ENCODE measurements at places on chromosomes 16 and 17.

DNA sequence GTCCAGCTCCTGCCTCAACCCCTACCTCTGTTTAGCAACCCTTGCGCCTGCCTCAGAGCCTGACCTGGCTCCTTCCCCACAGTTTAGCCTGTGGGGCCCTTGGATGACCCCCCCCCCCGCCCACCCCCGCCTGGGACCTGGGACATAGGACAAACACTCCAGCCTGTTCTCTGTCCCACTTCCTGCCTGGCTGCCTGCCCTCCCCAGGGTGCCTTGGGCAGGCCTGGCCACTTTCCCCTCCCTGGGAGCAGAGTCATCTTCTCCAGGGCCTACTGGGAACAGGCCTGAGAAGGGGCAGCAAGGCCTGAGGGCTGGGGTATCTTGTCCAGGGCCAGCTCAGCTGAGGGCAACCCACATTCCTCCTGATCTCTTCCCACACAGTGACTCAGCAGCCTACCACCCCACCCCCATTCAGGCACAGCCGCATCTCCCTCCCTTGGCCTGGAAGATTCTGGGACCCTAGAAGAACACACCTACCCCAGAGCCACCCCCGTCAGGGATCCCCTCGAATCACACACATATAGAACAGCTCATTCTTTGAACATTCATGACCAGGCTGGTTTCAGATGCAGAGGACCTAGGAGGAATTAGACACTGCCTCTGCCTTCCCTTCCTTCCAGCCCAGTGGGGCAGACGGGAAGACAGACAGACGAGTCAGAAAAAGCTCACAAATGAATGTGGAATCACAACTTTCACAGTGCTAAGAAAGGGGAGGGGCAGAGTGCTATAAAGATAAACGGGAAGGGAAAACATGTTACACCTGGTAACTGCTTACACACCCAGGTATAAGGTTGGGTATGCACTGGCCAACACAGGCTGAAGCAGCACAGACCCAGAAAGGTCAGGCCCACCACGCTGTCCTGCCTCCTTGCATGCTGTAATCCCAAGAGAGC is 6.0 kb downstream of the FHOD1 start:
- no peak for DNase-seq

DNA sequence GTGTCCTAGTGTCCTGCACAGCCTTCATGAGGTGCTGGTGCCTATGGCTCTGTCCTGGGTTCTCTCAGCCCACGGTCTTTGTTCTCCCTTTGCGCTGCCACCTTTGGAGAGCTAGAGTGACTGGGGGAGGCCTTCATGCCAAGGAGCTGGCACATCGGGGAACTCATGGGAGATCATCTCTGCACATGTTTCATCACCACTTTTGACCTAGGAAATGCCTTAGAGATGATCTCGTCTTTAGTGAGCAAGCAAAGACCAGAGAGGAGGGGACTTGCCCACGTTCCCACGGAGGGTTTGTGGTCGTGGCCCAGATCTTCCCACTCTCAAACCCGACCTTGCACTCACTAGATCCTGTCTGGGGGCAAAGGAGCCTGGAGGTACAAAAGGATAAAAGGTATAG is 23.5 kb downstream of the TBX4 start:
- no peak for DNase-seq

DNA sequence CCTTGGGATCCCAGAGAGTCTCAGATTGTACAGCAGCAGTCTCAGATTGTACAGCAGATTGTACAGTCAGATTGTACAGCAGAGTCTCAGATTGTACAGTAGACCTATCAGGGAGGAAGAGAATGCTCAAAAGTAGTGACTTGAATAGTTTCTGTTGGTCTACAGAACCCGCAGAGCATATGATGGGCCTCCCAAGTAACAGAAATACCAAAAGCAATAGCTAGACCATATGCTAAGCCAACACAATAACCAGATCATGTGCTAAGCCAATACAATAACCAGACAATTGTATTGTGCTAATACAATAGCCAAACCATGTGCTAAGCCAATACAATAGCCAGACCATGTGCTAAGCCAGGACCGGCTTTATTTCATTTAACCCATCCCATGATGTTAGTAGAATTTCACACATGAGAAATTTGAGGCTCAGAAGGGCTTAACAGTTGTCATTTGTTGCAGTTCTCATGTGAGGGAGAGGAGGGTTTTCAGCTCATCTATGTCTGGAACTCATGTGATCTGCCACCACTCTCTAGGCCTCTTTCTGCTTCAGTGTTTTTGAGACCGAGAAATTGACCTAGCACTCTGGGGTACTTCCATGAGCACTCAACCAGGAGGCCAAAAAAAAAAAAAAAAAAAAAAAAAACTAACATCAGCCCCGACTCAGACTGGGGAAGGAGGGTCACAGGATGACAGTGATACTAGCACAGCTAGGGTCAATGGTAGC is 144.0 kb downstream of the SOX9 start:
- DNase-seq: no peak

DNA sequence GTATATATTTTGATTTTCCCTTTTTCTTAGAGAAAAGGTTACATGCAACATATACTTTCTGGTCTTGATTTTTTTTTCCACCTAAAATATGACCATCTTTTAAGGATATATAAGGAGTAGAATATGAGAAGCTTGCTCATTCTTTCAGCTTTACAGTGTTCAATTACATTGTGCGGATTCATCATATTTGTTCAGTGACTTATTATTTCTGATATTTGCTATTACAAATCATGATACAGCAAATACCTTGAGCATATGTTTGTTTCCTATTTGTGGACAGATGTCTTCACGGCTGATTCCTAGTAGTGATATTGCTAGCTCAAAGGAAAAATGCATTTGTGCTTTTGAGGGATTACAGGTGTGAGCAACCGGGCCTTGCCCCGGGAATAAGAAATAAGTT is 18.1 kb downstream of the KATNIP start:
- no peak for DNase-seq

DNA sequence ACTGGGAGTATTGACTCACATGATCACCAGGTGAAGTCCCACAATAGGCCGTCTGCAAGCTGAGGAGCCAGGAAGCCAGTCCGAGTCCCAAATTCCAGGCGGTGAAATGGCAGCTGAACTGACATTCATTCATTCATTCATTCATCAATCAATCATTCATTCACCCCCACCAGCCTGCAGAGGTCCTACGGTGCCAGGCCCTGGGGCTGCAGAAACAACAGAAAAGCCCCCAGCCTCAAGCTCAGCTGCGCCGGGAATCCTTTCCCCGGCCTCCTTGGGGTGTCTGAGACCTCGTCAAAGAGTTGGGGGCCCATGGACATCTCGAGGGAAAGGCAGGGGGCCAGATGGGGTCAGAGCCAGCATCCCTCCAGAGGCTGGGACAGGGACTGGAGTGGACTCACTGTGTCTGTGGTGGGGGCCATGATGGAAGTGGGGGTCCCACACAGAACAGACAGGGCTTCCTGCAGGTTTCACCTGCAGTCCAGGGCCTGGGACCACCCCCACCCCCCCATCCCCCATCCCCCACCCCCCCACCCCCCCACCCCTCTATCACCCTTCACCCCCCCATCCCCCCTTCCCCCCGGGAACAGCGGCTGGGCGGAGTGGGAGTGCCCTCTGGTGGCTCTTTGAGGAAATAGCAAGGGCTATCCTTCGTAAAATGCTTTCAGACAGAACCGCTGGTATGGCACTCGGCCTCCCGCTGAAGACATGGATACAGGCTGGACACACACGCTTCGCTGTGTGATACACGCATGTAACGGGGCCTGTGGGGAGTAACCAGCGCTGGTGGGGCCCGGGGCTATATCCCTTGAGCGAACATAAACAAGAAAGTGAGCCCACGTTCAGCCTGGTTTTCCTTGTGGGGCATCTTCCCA is 8.5 kb upstream of the ZC3H18 start:
- DNase-seq: peak; percentile 82
